ENCODE measurements at places on chromosomes 11 and 22.
A peak's percentile ranks its signal among the peaks of the same experiment; 100 is the strongest.

DNA sequence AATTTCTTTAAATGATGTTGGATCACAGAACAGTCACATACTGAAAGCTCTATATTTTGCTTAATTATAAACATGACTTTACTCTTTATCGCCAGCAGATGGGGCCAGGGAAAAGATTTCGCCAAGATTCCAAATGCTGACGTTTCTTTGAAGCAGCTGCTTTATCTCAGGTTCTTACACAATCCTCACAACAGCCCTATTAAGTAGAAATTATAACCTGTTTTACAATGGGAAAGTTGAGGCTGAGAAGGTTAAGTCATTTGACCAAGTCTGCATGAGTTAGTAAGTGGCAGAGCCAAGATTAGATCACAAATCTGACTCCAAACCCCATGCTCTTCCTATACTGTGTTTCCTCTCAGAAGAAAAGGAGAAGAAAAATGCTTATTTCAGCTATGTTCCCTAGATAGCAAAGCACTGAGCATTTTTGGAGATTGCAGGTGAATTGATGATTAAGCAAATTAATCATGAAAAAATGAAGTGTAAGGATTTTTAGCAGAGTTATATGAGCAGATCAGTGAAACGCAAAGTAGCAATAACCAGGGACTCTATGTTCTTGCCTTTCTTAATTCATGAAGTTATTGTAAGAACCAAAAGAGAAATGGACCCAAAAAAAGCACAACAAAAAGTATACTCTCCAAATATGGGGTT, 79.0 kb downstream of the AASDHPPT start:
- no peak for DNase-seq

GRCh38 chr22:46719921-46720320, 18.1 kb downstream of the CERK start:
- DNase-seq = no peak

GRCh38 chr22:36937319-36938027, 24.0 kb downstream of the CSF2RB start:
- no peak for DNase-seq

DNA sequence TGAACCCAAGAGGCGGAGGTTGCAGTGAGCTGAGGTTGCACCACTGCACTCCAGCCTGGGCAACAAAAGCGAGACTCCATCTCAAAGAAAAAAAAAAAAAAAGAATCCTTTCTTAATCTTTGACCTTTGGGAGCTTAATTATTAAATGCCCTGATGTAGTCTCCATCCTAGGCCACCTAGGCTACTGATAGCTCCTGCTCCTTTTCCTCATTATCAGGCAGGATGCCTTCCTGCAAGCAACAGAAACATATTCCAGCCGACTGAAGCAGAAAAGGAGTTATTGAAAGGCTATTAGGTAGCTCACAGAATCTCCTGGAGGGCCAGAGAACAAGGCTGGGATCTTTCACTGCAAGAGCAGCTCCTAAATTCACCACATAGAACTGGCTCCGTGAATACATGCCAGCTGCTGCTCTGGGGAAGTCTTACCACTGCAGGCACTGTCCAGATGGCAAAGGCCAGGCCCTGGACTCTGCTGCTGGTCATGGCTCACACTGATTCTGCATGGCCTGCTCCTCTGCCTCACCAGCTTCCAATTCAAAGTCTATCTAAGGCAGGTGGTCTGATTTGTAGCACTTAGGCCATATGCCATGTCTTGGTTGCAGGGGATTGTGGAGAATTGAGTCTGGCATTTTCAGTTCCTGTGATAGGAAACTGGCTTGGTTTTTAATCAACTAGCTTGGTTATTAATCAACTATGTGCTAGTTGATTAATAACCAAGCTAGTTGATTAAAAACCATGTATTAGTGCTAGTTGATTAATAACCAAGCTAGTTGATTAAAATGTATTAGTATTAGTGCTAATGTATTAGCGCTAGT, 26.0 kb upstream of the POLD3 start:
- no peak for DNase-seq

DNA sequence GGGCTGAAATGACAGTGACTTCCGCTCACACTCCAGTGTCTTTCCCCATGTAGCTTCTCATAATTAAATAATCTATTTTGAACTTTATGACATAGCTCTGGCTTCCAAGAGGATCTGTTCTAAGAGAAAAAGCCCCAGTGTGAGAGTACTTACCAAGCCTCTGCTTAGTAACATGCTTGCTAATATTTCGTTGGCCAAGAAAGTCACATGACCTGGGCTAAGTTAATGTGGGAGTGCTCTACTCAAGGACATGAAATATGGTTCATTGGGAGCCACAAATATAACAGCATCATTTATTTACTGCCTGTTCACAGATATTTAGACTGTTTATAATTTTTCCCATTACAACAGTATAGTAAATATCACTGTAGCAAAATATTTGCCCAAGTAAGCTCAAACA, 42.5 kb downstream of the CCDC73 start:
- DNase-seq = no peak

DNA sequence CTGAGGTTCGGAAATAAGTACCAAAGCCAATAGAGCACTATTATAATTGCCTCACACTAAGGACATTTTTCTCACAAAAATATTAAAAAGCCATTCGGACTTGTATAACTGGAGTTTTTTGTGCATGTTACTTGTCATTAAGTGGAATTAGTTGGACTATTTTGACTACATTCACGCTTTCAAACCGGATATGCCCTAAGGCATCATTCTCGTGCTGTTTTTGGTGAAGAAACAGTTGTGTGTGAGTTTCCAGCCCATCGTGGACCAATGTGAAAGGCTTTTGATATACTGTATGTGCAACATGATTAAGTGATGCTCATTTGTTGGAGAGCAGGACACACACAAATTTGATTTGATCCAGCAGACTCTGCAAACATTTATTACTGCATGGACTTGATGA, 192.8 kb downstream of the PGR start:
- no peak for DNase-seq

DNA sequence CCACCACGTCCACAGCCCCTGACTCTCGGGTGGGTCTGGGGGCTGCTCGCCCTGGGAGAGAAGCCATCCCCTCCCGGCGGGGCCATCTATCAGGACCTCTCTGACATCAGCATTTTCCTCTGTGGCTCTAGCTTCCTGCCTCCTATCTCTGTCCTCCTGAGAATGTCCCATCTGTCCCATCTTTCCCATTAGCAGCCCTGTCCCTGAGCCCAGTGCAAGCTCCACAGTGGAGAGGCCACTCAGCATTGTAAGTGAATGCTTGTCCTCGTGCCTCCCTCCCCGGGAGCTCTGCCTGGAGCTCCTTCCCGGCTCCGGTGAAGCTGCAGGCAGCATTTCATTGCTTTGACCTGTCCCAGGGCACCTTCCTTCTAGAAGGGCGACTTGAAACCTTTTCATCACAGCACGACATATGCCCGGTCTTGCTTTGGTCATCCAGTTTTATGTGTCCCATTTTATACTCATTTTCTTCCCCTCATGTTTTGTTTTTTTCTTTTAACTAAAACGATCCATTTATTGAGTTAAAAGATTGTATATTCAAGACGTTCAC, 49.7 kb downstream of the RTN4R start:
- no peak for DNase-seq

DNA sequence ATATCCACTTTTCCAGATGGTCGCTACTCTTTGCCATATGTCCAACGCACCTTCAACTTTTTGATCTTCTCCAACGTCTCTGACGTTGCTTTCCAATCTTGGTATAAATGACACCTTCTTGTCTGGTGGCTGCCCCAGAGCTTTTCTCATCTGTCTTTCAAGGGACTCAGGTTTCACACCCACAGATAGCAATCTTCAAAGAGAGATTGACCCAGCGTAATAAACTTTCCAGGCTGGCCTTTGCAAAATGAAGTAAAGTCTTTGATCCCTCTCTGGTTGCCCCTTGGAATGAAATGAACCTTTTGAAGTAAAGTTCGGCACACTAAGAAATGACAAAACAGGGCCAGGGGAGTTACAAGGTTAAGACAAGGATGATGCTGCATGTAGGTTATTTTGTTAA, 138.4 kb upstream of the BDNF start:
- DNase-seq = no peak

DNA sequence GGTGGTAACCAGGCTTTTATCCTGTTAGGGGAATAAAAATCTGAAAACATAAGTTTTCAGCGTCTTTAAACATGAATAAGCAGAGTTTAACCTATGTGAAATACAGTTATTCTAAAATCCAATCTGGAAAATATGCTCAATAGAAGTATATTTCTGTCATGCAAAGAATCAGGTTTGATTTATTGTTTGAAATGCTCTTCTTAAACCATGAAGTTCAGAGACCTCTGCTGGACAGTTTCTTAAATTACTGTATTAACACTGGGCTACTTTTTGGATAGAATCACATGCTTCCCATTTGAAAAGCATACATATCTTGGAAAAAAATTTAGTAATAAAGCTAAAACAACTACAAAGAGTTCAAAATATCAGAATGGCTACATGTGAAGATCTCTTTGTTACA, 25.4 kb downstream of the APIP start:
- peak; percentile 13 for DNase-seq

DNA sequence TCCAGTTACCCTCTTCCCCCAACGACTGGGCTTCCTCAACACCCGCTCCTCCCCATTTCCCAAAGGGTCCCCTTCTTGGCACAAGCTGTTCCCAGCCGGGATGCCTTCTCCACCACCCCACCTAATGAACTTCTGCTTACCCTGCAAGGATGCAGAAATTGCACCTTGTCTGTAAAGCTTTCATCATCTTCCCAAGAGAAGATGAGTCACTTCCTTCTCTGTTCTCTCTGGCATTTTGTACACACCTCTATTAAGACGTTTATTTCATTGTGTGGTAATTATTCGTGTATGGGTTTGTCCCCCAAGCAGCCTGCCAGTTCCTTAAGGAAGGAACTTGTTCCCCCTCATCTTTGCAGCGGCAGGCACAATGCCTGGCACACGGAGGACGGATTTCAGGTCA, 351.1 kb downstream of the CADM1 start:
- no peak for DNase-seq

DNA sequence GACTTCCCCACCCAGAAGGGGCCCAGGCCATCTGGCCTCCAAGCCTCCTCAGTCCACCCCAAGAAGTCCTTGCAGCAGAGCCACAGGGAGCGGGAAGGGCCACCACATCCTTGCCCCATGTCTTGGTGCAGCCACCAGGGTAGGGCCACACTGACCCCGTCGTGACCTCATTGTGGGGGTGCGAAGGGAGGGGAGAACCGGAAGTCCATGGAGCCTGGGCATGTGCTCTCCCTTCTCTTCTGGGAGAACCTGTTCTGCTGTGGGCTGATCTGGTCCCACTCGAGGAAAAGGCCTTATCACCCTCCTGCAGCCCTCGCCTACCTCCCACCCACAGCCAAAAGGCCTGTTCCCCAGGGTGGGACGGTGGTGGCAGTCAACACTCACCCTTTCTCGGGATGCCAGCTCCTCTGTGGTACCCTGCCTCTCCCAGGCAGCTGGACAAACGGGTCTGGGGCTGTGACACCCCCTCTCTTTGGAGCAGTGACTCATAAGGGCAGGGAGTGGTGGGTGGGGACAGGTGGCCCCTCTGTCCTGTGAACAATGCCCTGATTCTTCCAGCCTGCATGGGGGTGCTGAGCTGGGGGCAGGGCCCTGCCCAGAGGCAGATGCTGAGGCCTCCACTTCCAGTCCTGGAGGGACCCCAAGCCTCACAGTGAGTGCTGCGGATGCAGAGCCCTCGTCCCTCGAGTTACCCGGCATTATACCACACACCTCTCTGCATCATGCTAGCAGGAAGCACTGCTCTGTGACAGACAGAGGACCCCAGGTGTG, 14.6 kb upstream of the CTSD start:
- DNase-seq = no peak

- no peak for DNase-seq
These were observed 438 bp upstream of the PLA2G3 start for GRCh38 chr22:31140746-31141145.

DNA sequence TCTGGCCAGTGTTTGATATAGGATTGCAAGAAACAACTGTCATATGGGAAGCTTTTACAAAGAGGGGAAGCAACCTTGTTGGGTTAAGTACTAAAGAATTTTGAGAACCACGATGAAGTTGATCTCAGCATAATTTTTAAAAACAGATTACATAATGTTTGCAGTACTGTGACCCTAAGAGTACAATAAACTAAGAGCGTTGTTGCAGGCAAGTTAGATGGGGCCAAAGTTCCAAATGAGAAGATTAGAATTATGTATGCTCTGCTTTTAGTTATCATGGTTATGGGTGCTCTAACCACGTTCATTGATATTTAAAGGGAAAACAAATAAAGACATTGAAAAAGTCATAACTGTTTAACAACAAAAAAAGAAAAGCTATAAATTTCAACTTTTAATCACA, 177.5 kb downstream of the CNTN5 start:
- no peak for DNase-seq

DNA sequence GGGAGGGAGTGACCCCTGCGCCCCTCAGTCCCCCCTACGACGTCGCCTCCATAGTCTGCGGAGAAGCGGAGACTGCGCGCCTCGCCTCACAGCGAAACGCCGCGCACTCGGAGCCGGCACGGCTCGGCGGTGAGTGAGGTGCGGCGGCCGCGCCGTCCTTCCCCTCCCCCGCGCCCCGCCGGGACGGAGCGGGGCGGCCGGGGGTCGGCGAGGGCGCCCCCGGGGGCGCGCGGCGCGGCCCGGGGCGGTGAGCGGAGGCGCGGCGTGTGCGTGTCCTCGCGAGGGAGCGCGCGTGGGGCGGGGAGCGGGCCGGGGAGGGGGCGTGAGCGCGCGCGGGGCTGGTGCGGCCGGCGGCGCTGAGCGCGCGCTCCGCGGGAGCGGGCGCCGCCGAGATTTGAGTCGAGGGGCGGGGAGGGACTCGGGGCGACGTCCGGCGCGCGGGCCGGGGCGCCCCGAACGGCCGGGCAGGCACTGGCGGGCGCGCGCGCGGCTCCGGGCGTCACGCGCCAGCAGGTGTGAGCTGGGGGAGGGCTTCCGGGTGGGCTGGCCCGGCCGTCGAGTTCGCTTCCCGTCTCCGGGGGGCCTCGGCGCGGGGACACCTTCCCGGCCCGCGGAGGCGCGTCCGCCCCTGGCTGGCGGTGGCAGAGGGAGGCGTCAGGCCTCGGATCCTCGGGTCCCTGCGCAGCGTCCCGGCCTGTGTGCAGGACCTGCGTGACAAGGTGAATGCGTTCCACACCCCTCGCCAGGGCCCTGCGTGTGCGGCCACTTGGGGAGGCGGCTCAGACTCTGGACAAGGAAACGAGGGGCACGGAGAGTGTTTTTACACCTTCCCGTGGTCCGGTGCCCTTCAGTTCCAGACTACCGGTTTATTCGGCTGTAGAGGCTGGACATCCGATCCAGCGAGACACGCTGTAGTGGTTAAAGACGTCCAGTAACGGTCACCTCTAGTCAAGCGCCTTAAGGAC, 50.4 kb downstream of the FAM83F start:
- DNase-seq = peak; percentile 83

GRCh38 chr22:25628494-25628893, 64.0 kb downstream of the GRK3 start:
- DNase-seq = no peak

Measured in CD4-positive, alpha-beta T cell treated with Interleukin-10 for 1 hour (primary cell).